Gastroesophageal sphincter (tissue), 4 donors: ENCODE measurements at places on chromosomes 1 and 21. TPM values are rescaled to one million over a fixed set of nuclear protein-coding genes. Genes with fewer than 3 reads are reported as not detected.

The TMIGD3 gene
- not detected for total RNA-seq

The GBP7 gene
- not detected for total RNA-seq

The PLA2G2F gene
- total RNA-seq: not detected

The TEX38 gene
- total RNA-seq: 1.7 TPM

The LIPI gene
- not detected for total RNA-seq

The PLXNA2 gene
- total RNA-seq: 30.7 TPM

The GNG4 gene
- total RNA-seq: 0.73 TPM

The ACOT11 gene
- 10.2 TPM for total RNA-seq

DNA sequence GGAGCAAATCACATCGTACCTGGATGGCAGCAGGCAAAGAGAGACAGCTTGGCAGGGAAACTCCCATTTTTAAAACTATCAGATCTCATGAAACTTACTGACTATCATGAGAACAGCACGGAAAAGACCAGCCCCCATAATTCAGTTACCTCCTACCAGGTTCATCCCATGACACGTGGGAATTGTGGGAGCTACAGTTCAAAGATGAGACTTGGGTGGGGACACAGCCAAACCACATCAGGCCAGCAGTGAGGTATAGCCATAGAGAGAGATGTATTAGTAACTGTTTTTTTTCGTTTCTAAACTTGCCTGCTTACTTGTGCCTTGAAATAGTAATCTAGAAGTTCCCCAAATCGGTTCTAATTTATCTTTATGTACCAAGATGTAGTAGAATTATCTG is 48.9 kb downstream of the AK4 start:
- no peak overlapping the region for H3K27ac ChIP-seq
- H3K4me1 ChIP-seq: peaks cover 20% of the 10 kb centered on the region
- no peaks in the 10 kb centered on the region for H3K27me3 ChIP-seq
- no peaks in the 10 kb centered on the region for H3K36me3 ChIP-seq
- ATAC-seq: no peak

- no peak overlapping the region for H3K27ac ChIP-seq
- no peaks in the 10 kb centered on the region for H3K4me1 ChIP-seq
- H3K27me3 ChIP-seq: no peaks in the 10 kb centered on the region
- no peak overlapping the region for H3K4me3 ChIP-seq
- no peak for ATAC-seq
Observed at GRCh38 chr1:159090286-159091179, 14.0 kb upstream of the AIM2 start.

DNA sequence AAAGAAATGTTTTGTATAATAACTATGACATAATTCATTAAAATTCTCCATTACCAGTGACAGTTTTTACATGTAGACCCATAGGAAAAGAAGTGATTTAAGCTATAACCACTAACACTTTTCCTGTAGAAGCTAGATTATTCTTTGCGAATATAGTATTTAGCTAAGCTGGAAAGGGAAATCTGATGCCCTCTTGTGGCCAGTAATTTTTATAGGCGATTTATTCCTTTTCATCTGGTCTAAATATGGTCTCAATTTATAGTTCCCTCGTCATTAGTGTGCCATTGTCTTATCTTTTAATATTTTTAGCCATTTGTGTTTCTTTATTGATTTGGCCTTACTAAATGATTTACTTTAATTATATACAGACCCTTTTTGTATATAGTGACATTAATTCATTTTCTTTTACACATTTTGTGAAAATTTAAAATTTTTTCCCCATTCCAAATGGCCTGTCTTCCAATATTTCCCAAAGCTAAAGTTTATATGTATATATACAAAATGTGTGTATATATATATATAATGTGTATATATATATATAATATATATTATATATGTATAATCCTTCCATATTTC is 26.7 kb downstream of the BTG3 start:
- no peak overlapping the region for H3K27ac ChIP-seq
- H3K36me3 ChIP-seq: no peaks in the 10 kb centered on the region
- H3K4me3 ChIP-seq: no peak overlapping the region
- no peaks in the 10 kb centered on the region for H3K27me3 ChIP-seq
- no peak for ATAC-seq
- no peaks in the 10 kb centered on the region for H3K4me1 ChIP-seq

DNA sequence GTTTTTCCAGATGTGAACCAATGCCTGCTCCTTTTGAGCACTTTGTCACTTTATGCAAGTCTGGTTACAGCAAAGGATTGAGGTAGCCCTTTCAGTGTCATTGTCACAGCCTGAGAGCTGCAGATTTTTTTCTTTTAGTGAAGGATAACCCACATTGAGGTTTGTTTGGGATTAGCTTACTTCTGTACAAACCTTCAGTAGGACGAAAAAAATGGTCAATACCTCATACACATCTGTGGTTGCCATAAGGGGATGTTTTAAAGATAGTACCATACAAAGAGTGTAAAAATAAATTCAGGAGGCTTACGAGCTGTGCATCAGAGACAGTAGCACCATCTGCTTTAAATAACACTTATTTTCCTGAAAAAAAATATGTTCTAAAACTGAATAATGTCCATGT is 566.0 kb downstream of the AJAP1 start:
- H3K4me3 ChIP-seq: no peak overlapping the region
- no peaks in the 10 kb centered on the region for H3K36me3 ChIP-seq
- no peak for ATAC-seq
- H3K27ac ChIP-seq: no peak overlapping the region
- H3K27me3 ChIP-seq: peaks cover 62% of the 10 kb centered on the region

GRCh38 chr1:86552376-86552775 is 5.5 kb downstream of the CLCA4 start:
- no peak overlapping the region for H3K27ac ChIP-seq
- no peaks in the 10 kb centered on the region for H3K27me3 ChIP-seq
- H3K4me1 ChIP-seq: no peaks in the 10 kb centered on the region
- H3K36me3 ChIP-seq: no peaks in the 10 kb centered on the region

GRCh38 chr1:182662956-182663355 is 21.4 kb downstream of the RGS8 start:
- H3K27ac ChIP-seq: no peak overlapping the region
- H3K27me3 ChIP-seq: no peaks in the 10 kb centered on the region
- no peak overlapping the region for H3K4me3 ChIP-seq
- ATAC-seq: no peak
- no peaks in the 10 kb centered on the region for H3K36me3 ChIP-seq

- ATAC-seq: no peak
- H3K4me3 ChIP-seq: no peak overlapping the region
- H3K36me3 ChIP-seq: no peaks in the 10 kb centered on the region
- H3K27ac ChIP-seq: no peak overlapping the region
- peaks cover 8% of the 10 kb centered on the region for H3K27me3 ChIP-seq
Observed at GRCh38 chr1:220500372-220500771, 27.6 kb upstream of the MARK1 start.

- no peaks in the 10 kb centered on the region for H3K27me3 ChIP-seq
- H3K4me1 ChIP-seq: no peaks in the 10 kb centered on the region
- no peak overlapping the region for H3K27ac ChIP-seq
- no peak for ATAC-seq
Observed at GRCh38 chr1:50458507-50458906, 35.3 kb upstream of the DMRTA2 start.

- H3K4me1 ChIP-seq: no peaks in the 10 kb centered on the region
- no peaks in the 10 kb centered on the region for H3K36me3 ChIP-seq
- H3K27ac ChIP-seq: no peak overlapping the region
- H3K27me3 ChIP-seq: no peaks in the 10 kb centered on the region
- no peak for ATAC-seq
- H3K4me3 ChIP-seq: no peak overlapping the region
Observed at GRCh38 chr1:207954104-207954503, 43.2 kb upstream of the CD34 start.

DNA sequence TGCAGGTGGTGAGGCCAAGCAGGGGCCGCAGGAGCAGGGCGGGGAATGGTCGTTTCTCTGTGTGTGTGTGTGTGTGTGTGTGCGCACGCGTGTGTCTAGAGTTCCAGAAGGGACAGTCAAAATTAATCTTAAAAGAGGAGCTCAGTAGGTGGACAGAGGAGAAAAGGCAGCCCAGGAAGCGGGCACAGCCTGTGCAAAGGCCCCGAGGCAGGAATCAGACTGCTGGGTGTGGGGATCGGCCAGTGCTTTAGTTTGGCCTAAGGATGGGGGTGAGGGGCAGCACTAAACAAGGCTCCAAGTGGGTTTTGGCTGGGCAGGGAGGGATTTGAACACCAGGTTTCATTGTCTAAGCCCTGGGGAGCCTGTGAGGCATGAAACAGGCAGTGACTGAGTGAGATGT is 21.7 kb downstream of the EPHA8 start:
- H3K27me3 ChIP-seq: peaks cover 32% of the 10 kb centered on the region
- no peak overlapping the region for H3K4me3 ChIP-seq
- H3K4me1 ChIP-seq: no peaks in the 10 kb centered on the region

DNA sequence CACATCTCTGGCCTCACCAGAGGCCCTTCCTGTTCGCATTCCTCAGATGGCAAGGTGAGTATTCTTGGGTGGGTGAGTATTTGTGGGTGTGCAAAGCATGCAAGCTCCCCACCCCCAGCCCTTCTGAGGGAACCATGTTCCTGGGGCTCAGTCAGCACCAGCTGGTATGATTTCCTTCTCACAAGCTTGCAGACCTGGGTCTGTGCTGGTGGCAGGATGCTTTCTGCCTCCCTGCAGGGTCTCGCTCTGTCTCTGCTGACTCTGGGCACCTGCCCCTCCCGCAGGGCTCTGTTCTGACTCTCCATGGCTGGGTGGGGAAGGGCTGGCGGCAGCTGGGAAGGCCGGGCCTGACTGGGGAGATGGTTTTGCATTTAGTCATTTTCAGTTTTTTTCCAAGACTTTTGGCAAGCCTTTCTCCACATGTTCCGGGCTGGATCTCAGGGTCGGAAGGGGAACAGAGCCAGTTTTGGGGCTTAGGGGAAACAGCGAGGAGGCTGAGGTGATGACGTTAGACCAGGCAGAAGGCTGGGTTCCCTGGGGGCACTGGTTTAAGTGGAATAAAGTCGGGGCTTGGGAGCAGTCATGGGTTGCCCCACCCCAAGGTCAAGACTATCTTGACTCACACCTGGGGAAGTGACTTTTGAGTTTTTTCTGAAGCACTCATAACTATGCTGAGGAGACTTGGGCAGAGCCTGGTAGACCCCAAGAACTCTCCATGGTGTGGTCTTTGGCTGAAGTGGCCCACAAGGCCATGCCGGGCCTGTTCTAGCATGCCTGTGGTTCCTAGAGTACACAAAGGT is 6.2 kb downstream of the RASSF5 start:
- H3K27ac ChIP-seq: peak overlapping the region; percentile 48
- H3K4me1 ChIP-seq: peaks cover 34% of the 10 kb centered on the region
- peaks cover 5% of the 10 kb centered on the region for H3K27me3 ChIP-seq
- H3K36me3 ChIP-seq: no peaks in the 10 kb centered on the region
- peak; percentile 83 for ATAC-seq

DNA sequence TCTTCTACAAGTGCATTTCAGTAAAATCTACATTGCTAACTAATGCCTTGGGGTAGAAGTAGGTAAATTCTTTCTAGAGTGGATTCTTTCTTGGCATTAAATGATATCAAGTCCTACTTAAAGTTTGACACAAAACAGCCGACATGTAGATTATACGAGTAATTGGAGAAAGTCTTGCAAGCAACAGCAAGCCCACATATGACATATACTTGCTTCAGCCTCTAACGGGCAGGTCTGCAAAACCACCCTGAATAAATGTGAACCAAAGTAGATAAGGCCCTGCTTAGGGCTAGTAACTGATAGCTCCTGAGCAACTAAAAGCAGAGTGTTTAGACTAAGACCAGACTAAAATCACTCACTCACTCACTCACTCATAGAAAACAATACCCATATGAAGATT is 203.2 kb downstream of the LTN1 start:
- H3K27ac ChIP-seq: no peak overlapping the region
- no peak for ATAC-seq
- H3K36me3 ChIP-seq: no peaks in the 10 kb centered on the region
- no peak overlapping the region for H3K4me3 ChIP-seq
- H3K27me3 ChIP-seq: no peaks in the 10 kb centered on the region
- H3K4me1 ChIP-seq: no peaks in the 10 kb centered on the region

DNA sequence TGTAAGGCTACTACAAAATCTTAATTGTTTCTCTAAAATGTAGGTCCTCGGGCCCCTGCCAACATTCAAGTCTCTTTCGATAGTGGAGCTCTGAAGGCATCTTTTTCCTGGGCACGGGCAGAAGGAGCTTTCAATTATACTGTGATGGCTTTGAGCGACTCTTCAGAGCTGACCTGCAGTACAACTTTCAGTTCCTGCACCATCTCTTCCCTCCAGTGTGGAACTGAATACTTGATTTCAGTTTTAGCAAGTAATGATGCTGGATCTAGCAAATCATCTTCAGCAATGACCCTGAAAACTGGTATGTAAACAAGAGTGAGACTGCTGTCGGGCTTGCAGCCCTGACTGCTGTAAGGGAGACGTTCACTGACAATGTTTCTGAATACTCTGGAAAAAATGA is 9.6 kb downstream of the FNDC7 start:
- no peak overlapping the region for H3K27ac ChIP-seq
- H3K36me3 ChIP-seq: no peaks in the 10 kb centered on the region
- no peaks in the 10 kb centered on the region for H3K27me3 ChIP-seq
- no peaks in the 10 kb centered on the region for H3K4me1 ChIP-seq
- ATAC-seq: no peak

GRCh38 chr21:34276711-34277425 is 86.9 kb upstream of the KCNE2 start:
- H3K27me3 ChIP-seq: no peaks in the 10 kb centered on the region
- ATAC-seq: no peak
- H3K36me3 ChIP-seq: no peaks in the 10 kb centered on the region
- no peak overlapping the region for H3K4me3 ChIP-seq
- no peak overlapping the region for H3K27ac ChIP-seq

DNA sequence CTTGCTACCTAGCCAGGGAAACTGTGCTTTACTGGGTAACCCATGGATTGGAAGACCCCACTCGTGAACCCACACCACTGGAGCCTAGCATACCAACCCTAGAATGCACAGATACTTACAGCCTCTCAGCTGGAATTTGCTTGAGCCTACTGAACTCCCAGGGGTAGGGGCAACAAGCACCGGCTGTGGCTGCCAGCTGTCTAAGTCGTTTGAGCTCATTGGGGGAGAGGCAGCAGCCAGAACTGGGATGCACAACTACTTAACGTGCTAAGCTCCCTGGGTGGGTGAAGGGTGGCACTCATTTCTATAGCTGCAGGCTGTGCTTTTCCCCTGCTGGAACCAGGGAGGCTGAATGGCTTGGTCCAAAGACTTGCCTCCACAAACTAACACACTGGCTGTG is 212.4 kb downstream of the ZNF648 start:
- no peak overlapping the region for H3K27ac ChIP-seq
- H3K36me3 ChIP-seq: no peaks in the 10 kb centered on the region
- no peak overlapping the region for H3K4me3 ChIP-seq

DNA sequence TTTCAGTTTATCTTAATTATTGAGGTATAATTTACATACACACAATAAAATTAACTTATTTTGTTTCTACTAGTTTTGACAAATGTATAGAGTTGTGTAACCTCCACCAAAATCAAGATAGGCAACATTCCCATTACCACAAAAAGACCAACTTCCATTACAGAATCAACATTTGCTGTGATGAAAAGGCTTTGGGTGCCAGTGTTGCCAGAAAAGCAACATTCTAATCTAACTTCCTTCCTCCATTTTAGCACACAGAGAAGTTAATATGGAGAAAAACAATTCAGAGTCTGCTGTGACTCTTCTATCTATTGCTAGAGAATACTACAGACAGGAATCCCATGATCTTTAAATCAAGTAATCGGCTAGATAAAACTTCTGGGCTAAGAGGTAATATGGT is 245.3 kb downstream of the RERE start:
- H3K36me3 ChIP-seq: no peaks in the 10 kb centered on the region
- ATAC-seq: no peak
- no peaks in the 10 kb centered on the region for H3K27me3 ChIP-seq
- H3K27ac ChIP-seq: peak overlapping the region; percentile 31
- no peak overlapping the region for H3K4me3 ChIP-seq

GRCh38 chr1:7403265-7404045 is 367.6 kb upstream of the VAMP3 start:
- no peak overlapping the region for H3K27ac ChIP-seq
- H3K4me1 ChIP-seq: peaks cover 9% of the 10 kb centered on the region
- H3K36me3 ChIP-seq: no peaks in the 10 kb centered on the region
- H3K4me3 ChIP-seq: no peak overlapping the region
- H3K27me3 ChIP-seq: no peaks in the 10 kb centered on the region
